ENCODE measurements at places on chromosomes 1 and 21. TPM values are rescaled to one million over a fixed set of nuclear protein-coding genes. Genes with fewer than 3 reads are reported as not detected.

The HSD11B1 gene
- total RNA-seq = not detected

The TRIM58 gene
- not detected for total RNA-seq

The CD1E gene
- total RNA-seq = not detected

The VHLL gene
- not detected for total RNA-seq

Data from A673 (cell line).